ENCODE measurements at places on chromosomes 4 and X.

DNA sequence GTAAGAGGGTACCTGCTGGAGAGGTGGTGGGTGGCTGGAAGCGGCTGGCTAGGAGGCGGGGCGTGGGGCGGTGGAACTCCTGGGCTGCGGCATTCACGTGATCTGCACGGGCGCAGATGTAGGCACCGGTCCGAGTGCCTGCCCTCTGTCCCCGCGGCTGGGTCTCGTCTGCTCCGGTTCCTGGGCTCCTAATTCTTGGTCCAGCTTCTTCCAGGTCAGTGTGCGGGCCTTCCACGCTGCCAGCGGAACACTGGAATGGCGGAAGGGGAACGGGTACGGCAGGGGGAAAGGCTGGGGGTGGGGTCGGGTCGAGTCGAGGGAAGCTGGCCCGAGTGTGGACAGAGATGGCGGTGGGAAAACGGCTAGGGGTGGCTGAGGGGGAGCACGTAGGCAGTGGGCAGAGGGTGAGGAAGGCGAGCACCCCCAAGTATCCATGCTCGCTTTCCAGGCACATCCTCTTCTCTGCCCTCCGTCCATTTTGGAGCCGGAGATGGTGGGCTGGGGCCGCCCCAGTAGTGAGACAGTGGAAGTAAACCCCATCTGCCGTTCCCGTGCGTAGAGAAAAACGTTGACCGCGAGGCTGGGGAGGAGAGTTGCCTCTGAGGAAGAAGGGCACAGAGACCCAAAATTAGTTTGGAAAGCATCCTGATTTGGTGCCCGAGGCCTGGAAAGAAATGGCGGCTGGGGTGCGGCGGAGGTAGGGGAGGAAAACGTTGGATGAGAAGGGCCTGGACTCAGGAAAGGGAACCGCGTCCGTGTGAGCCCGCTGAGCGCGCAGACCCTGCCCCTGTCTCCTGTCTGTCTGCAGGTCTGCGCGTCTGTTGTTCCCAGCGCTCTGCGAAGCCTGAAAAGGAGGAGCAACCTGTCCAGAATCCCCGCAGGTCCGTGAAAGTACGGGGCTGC is at the start of gene TCEAL4:
Gene TCEAL4 (plus strand): TSS at position 105 of the 903 bp plus-strand sequence. CDS start 1,161 bp downstream, outside the sequence.
- no peak for DNase-seq

- DNase-seq = no peak
Measured at GRCh38 chrX:154655786-154656185, 2.4 kb upstream of the CTAG2 start.

- no peak for DNase-seq
Measured at GRCh38 chr4:110296892-110297291, 98.5 kb upstream of the ELOVL6 start.

DNA sequence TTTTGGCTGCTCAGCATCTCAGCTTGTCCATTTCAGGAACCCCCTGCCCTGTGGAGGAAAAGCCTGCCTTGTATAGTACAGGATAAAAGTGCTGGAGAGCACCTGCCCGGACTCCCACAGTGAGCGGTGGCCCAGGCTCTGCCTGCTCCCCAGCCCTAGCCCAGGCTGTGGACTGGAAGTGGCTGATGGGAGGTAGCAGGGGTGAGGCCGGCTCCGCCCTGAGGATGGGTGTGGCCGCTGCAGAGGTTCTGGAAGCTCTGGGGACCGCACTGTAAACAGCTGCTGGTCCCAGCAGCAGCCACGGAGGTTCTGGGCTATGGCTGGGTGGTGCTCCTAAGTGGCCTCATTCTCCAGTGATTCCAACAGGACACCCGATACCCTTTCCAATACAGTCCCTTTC is 56.6 kb upstream of the HELT start:
- no peak for DNase-seq

DNA sequence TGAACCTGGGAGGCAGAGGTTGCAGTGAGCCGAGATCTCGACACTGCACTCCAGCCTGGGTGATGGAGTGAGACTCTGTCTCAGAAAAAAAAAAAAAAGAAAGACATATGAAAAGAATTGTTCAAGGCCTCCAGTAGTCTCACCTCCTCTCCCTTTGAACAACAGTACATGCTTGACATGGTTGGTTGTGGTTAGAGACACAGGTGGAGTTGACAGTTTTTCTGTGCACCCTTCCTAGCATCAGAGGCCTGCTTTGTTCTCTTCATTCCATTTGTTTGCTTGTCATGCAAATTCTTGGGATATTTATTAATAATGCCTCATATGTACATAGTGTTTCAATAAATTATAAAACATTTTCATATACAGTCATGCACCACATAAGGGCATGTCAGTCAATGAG is 18.3 kb upstream of the PDCL2 start:
- no peak for DNase-seq
